ENCODE measurements at places on chromosomes 5 and 9.

DNA sequence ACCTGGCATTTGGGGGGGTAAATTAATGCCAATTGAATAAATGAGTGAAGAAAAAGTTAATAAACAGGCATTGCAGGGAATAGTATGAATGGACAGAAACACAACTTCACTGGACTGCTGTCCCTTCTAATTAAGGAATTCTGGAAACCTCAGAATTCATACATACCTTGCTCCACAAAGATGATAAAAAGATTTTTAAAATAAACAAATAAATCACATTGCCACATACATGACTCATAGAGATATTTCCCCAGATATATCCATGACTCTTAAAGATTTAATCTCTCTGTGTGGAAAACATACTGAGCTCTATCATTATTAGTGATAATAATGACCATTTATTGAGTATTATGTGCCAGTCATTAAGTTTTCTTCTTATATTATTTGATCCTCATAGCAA lies 469.0 kb upstream of the MEF2C start:
- DNase-seq = no peak

DNA sequence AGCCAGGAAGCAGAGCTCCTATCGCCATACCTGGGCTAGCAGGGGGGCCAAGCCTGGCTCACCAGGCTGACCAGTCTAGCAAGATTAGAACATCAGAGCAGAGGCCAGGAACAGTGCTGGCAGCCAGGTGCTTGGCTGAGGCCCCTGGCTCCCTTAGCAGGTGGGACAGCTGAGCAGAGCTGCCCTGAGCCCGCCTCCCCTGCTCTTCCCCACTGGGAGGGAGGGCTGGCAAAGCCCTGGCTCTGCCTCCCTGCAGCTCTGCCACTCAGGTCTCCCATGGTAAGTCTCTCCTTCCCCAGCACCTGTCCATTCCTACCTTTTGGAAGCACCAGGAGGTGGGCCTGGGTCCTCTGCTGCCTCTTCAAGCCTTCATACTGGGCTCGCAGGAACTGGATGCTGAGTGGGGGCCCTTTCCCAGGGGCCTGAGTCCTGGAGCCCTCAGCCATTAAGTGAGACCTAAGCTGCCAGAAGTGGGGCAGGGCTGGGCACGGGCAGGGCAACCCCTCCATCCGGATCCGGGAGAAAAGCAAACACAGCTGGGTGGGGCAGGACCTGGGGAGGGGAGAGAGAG lies 803 bp downstream of the C9orf152 start:
- DNase-seq = peak; percentile 51

DNA sequence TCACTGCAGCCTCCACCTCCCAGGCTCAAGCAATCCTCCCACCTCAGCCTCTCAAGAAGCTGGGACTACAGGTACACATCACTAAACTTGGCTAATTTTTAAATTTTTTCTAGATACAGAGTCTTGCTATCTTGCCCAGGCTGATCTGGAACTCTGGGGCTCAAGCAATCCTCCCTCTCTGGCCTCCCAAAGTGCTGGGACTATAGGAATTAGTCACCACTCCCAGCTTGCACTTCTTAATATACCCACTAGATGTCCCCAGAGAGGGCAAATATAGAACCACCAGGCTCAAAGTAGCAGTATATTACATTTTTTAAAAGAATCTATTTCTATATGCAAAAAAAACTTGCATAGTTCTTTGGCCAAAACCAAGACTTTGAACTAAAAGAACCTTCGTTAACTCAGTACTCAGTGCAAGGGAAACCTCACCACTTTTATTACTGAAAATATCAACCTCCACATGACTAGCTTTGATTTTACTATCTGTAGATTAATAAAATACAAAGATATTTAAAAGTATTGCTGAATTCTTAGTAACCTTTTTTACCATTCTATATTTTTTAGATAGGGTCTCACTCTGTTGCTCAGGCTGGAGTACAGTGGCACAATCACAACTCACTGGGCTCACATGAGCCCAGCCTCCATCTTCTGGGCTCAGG lies 25.8 kb upstream of the HSD17B3 start:
- no peak for DNase-seq

DNA sequence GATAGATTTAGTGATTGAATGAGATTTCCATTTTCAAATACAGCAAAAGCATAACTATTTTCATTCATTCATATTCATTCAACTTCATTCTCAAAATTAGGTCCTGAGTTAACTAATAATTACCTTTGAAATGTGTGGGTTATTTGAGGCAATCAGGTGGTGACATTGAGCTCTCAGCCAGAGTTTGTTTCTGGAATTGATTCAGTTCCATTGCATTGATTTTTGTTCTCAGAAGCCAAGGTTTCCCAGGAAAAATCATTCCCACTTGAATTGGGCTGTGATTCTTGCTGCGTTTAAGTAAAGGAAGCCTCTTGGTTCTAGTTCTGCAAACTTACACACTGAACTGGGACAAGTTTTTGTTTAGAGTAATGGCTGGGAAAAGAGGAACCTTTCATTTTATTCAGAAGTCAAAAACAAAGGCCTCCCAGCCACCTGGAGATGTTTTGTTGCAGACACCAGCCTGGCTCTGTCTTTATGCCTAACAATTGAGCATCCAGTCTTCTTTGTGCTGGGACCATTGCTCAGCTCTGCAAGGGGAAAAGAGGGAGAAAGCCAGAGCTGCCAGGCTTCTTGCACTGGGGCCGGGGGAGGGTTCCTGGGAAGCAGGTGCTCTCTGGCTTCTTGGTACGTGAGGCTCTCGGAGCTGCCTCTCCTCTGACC lies 198.6 kb downstream of the TRIO start:
- no peak for DNase-seq

DNA sequence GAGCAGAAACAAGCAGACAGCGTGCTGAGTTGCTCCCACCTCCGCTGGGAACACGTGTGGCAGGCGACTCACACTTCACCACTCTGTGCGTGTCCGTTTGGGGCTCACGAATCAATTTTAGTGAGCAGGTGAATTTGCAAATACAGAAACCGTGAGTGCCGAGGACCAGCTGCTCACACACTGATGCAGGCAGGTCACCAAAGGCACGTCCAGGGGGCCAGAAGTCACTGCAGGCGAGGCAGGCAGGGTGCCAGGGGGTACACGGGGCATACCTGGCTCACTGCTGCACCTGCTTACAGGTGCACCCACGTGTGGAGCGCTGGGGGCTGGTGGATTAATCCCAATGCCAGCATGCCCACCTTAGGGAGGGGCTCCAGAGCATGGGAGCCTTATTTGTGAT lies 68.8 kb downstream of the ZNF354C start:
- DNase-seq = no peak

DNA sequence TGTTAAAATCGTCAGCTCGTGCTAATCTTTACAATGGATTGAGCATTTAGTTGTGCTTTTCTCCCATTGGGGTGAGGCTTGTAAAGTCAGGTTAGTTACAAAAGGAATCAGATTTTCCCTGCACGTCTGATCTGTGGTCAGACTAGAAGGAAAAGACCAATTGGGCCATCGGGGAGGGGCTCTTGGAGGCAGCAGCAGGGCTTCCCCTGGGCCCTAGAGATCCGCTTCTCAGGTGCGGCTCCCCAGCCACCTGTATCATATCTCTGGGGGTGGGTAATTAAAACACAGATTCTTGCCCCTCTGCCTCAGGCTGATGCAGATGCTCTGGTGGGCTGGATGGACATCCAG lies 200.3 kb downstream of the HSPA4 start:
- no peak for DNase-seq

GRCh38 chr5:5100635-5101034 lies 39.5 kb upstream of the ADAMTS16 start:
- DNase-seq = no peak

- DNase-seq = no peak
Measured at GRCh38 chr5:11507156-11507910, 396.9 kb downstream of the CTNND2 start.

GRCh38 chr9:72753266-72753893 lies 199.5 kb downstream of the ALDH1A1 start:
- DNase-seq = no peak

DNA sequence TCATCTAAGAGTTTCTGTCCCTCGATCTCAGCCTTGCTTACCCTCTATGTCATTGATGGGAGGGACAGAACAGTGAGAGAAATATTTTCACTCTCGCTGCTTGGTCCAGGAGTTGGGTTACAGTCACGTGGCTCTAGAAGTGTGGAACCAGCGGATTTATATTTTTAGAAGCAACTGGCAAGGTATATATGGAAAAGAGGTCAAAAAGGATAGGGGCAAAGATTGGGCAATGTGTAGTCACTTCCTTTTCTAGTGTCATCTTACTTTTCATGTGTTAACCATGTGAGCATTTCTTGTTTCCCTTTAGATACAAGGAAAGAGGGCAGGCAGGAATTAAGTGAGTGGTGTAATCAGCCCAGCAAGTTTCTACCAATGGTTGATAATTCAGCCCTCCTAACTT lies 111.5 kb upstream of the ZNF366 start:
- no peak for DNase-seq

GRCh38 chr5:54383225-54383901 lies 72.1 kb upstream of the HSPB3 start:
- DNase-seq = no peak

DNA sequence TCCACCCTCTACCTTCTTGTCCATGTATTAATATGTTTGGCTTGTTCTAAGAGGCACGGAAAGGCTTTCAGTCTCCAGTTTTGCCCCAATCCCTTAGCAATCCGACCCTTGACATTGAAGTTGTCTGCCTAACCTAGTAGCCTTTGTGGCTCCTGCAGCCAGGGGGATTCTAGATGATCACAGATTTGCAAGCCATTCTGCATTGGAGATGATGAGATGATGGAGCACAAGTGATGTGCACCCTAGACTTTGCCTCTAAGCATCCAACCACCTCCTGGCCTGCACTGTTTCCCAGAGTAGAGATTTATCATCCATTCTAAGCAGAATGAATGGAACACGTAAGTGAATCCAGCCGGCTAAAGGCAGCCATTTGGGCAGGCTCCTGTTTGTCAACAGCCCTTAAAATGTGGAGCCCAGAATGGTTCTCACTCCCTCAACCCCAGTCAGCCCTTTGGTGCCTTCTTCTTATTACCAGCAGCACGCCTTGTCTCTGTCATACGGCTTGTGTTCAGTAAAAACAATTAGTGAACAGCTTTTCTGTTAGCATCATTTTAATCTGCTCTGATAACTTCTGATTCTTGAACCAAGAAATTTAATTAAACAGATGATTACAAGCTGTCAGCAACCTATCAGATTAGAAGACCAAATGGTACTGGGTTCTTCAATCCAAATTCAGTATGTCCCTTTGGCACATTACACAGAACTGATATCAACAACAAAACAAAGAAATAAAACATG lies 5.7 kb upstream of the TRAF1 start:
- no peak for DNase-seq

DNA sequence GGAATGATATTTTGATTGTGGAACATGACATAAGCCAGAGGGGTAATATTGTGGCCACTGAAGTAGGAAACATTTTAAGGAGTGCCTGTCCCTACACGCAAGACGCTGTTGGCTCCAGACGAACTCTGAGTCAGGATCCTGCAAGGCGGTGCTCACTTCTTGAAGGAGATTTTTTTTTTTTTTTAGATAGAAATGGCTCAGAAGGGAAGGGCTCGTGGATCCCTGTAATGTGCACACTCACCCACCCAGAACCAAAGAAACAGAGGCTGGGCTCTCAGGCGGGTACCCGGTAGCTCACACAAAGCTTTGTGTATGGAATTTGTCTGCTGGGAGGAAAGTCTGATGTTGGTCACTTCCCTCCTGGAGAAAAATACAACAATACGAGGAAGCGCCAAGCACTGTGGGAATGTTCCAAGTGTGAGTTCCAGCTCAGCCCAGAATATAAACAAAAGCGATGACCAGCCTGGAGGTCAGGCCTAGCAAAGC lies 25.7 kb downstream of the RAPGEF1 start:
- DNase-seq = no peak

DNA sequence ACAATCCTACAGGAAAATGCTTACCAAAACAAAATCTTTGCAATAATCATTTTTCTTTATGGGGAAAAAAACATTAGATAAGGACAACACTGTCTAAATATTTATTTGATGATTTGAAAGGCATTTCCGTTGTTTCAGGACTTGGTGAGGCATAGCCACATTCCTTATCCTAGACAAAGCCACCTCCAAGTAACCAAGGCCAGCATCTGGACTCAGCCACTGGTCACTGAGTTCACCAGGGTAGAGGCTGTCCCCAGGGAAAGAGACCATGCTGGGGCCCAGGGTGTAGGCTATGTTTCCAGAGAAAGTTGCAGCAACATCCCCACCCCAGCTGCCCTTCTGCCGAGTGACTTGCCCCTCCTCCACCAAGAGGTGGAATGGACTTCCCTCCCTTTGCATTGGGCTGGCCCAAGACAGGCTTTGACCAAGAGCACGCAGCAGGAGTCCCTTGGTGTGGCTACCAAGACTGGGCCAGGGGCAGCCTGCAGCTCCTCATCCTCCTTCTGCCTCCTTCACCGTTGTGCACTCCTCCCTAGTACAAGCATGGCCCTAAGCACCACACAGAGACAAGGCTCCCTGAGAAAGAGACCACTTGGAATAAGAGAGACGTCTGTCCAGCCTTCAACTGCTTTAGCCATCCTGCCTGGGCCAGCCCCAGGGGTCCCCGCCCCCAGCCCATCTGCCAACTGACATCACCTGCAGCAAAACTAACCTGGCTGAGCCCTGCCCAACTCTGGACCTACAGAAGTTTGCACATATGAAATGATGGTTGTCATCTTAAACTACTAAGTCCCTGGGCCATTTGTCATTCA lies 68.1 kb upstream of the SPIN1 start:
- no peak for DNase-seq

Data from right kidney (tissue), 9 donors.